GM13977 (cell line): ENCODE measurements at places on chromosomes 6 and 20.

- DNase-seq = peak; percentile 63
Observed at GRCh38 chr6:125791151-125791819, 525 bp downstream of the NCOA7 start.

DNA sequence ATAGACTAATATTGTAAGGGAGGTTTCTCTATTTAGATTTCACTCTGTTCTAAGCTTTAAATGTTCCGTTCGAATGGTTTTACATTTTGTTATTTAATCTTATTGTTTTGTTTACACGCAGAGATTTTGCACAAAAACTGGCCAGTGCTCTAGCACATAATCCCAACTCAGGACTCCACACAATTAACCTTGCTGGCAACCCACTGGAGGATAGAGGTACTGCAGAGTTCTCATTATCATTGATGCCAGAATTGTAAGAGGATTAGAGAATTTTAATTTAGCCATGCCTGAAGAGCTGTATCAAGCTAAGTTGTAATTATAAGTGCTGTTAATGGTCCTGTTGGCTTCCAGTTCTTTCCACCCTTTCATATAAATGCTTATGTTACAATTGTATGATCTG is 179.7 kb upstream of the SCGN start:
- no peak for DNase-seq

GRCh38 chr6:144644776-144645175 is 359.6 kb downstream of the UTRN start:
- DNase-seq = no peak

GRCh38 chr6:135703621-135704020 is 147.9 kb upstream of the PDE7B start:
- peak; percentile 45 for DNase-seq

DNA sequence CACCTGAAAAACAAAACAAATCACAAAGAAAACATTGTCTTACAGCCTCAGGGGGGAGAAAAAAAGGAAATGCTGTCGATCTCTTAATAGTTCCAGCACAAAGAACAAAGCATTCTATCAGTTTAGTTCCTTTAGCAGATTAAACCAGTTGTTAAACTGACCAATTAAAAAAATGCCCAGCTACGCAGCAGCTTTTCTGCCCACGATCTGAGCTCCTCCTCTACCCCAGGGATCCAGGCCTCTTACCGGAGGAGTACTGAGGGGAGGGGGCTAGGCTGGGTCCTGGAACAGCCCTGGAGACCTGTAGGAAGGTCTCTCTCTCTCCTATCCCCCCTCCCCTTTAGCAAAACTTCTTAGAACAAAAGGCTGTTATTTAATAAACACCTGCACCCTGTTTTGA is 13.4 kb downstream of the PTK7 start:
- DNase-seq = no peak

- no peak for DNase-seq
Observed at GRCh38 chr6:29739136-29739881, 16.1 kb downstream of the HLA-F start.

DNA sequence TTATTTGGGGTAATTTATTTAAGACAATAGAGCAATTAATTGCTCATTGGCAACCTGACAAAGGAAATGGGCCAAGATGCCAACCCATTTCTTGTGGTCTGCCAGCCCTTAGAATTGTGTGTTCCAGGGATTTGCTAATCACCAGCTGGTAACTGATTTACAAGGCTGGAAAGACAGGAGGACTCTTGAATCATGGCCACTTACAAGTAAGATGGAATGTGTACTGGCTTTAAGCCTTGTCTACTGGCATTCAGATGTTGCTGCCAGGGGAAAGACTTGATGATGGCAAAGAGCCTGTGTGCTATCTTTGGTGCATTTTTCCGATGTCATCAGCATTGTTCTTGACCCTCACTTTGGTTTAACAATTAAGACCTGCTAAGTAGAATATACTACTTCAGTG is 91.0 kb downstream of the BCKDHB start:
- DNase-seq = no peak

DNA sequence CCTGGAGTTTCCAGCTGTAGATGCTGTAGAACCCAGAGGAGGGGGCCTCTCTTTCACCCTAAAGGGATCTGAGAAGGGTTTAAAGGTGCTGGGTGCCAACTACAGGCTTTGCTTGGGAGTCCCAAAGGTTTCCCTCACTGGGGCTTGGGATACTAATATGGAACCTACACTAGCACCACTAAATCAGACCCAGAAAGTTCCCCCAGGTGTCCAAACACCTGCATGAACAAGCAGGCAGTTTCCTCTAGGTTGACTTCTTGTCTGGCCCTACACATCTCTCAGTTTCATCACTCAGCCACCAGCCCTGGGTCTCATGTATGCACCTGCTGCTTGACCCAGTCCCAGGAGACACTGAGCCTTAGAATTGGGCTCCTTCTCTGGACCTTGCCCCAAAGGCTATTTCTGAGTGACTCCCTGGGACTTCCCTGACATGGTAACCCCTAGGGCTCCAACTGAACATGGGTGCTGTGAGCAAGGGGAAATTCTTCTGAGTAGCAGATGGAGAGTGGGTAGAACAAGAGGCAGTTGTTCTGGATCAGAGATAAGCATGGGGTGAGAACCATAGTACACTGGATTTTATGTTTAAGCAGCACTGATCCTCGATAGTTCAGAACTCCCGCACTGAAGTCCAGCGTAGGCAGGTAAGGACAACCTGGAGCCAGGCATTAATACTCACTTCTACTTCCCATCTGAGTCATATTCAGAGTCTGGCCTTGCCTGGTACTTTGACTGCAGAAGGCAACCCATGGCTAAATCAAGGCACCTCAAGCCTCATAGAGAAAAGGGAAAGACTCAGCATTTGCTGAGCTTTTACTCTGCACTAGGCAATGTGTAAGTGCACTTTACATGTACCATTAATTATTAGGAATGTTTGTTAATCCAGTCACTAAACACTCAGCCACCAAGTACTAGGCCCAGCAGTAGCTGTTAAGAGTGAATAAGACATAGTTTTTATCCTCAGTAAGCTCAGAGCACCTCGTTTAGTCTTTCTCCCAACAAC is 16.8 kb downstream of the BCL2L1 start:
- peak; percentile 39 for DNase-seq
